NCI-H1436 (cell line): ENCODE measurements at places on chromosomes 2 and 18.

DNA sequence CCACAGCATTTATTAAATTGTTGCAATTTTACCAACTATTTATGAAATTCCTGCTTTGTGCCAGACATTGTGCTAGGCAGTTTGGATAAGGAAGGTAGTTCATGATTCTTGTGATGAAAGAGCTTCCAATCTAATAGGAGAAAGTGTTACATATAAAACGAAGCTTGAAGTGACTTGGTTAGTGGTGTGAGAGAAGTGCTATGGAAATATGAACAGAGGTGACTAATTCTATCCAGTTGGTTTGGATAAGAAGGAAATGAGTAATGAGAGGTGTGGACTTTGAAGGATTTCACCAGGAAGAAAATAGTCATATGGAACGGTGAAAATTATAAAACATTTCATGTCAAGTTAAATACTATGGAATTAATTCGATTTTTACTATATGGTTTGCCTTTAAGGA lies 48.6 kb downstream of the EML6 start:
- no peak for DNase-seq

DNA sequence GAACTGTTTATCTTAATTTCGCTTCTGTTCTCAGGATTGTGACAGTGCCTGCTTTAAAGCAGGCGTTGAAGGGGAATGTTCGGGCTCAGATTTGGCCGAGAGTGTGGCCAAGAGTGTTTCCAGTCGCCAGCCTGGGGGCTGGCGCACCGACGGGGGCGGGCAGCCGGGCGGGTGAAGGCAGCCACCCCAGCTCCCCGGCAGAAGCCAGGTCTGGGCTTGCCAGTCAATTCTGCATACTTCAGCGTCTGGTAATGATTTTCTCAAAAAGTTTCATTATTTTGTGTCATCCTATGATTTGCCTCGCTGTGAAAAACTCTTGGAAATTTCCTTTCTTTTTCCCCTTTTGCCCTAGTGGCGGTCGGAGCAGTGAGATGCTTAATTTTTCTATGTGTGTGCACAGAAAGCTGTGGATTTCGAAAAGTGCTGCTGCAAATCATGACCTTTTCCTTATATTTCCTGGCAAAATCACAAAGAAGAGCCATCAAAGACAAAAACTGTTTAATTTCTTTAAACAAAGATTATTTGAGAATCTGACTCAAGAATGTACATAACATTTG lies 856 bp downstream of the FAM228A start:
- no peak for DNase-seq

DNA sequence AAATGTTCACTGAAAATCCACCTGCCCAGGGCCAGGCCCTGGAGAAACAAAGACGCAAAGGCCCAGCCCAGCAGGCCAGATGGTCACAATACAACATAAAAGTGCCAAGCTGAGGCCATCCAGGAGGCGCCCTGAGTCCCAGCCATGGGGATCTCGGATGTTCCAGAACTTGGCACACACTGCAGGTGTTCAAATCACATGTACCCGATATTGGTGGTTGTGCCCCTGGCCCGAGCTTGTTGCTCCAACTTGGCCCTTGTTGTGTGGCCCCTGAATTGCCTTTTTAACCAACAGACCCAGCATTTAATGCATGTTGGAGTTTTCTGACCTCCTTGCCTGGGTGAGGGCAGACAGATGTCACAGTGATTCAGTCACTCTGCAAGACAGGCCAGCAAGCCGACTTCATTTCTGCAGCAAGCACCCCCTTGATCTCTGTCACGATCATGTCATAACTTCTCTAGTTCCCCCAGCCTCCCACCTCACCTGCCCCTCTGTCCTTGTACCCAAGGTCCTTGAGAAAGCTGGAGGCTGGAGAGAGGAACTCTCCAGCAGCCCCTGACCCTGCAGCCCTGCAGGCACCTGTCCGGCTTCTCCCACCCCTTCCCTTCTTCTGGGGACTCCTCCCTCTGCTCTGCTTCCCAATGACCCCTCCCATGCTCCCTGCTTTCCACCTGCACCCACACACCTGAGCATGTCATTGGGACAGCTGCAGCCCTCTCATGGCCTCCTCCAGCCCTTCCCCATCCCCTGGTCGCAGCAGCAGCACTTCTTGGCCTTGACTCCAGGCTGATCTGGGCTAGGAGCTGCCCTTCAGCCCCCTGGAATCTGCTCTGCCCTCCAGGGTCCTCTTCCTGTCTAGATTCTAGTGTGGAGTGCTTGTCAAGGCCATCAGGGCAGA lies 9.1 kb downstream of the NGEF start:
- DNase-seq = no peak

DNA sequence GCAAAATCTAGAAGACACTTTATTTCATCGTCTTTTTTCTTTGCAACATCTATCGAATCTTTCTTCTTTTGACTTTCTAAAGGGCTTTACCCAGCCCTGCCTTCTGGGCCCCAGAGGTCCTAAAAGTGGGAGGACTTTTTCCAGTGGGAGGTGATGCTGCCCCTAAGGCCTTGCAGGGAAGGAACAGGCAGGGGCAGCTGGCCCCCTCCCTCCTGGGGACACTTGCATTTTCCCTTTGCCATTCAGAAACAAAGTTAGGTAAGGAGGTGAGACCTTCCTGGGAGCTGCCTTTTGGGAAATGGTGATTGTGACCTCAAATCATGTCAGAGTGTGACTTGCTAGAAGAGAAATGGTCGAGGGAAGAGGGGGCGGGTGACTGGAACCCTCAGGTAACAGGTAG lies 132.7 kb downstream of the GLI2 start:
- no peak for DNase-seq

DNA sequence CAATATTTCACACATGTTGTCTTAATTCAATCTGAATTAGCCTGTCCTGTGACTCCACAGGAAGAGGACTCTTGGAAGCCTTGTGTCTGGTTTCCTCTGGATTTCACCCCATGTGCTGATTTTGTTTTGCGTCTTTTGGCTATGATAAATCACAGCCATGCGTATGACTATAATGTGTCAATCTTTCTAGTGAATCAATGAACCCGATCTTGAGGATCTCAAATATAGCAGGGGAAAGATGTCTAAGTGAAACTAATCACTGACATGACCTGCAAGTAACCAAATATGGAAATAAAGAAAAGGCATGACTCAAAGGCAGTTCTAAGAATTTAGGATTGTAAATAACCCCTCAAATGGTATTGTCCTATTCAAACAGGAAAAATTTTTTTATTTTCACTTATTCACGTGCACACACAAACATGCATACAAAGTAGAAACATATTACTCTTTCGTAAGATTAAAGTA lies 8.2 kb downstream of the WDFY1 start:
- DNase-seq = no peak

DNA sequence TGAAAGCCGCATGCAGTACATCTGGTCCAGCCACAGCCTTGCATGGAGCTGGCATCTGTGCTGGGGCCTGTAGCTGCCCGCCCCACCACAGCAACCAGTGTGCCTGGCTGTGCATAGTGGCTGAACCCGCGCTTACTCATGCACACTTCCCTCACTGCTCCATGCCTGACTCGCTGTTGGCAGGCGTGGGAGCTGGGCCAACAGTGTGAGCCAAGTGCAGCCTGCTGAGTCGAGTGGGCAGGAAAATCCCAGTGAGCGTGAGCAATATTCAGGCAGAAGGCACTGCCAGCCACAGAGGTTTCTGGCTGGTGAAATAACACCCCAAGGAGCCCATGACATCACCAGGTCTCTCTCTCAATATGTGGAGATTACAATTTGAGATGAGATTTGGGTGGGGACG lies 1674.1 kb upstream of the TMEFF2 start:
- no peak for DNase-seq

GRCh38 chr2:214830794-214831346 lies 21.4 kb upstream of the BARD1 start:
- no peak for DNase-seq

DNA sequence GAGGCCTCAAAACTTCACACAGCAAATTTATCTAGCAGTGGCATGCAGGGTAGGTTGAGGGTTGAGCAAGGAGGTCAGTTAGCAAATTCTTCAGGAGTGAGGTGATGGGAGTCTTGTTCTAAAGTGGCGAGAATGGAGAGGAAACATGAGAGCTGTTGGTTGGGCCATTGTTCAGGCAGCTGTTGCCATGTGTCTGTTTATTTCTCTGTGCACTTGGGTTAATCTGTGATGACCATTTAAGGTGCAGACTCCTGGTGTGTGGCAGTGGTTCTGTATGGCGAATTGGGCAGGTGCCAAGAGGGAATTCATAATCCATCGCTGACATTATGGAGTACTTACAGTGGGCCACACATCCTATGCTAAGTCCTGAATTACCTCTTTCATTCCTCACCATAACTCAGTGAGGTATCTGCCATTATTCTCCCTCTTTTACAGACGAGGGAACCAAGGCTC lies 30.4 kb downstream of the TMEM178A start:
- no peak for DNase-seq

GRCh38 chr2:158529379-158530259 lies 72.9 kb downstream of the PKP4 start:
- DNase-seq = no peak

DNA sequence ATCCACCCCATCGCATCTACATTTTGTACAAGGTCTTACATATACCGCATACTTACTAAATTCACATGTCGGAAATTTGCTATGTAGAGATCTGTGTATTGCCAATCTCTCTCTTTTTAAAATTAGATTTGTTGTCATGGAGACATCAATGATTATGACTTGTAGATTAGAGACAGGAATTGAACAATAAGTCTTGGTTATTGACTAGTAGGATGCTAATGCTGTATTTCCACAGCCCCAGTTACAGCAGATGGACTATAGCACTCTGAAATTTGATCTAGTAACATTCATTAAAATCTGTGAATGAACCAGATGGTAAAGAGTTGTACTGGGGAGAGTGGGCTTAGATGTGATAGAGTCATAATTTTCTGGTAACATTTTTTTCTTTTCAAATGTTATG lies 805.7 kb downstream of the SLC4A3 start:
- no peak for DNase-seq

GRCh38 chr18:63882333-63883141 lies 5.0 kb upstream of the SERPINB2 start:
- no peak for DNase-seq

- DNase-seq = no peak
Measured at GRCh38 chr18:22188559-22189267, 19.3 kb downstream of the GATA6 start.

- no peak for DNase-seq
Measured at GRCh38 chr2:28366496-28367282, 26.0 kb upstream of the FOSL2 start.

GRCh38 chr18:58905777-58906428 lies 41.2 kb downstream of the ZNF532 start:
- no peak for DNase-seq

DNA sequence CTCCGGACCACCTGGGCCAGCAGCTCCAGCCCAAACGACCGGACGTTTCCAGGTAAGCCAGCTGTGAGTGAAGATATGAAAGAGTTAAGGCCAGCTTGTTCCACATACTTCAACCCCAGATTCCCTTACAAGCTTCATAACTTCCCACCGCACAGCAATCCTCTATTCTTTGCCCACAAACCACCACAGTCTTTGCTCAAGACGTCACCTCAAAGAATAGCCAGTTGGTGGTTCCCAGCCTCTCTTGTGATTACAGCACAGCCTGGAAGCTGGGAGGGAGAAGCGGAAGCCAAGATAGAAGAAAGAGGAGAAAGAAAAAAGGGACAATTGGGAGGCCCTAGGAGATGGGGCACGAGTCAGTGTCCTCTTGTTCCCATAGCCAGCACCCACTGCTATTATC lies 70.6 kb downstream of the NRP2 start:
- DNase-seq = no peak
